ENCODE measurements at places on chromosomes 16 and 17.
A peak's percentile ranks its signal among the peaks of the same experiment; 100 is the strongest.

GRCh38 chr17:55743103-55743679 is 7.7 kb upstream of the PCTP start:
- peak; percentile 38 for DNase-seq

DNA sequence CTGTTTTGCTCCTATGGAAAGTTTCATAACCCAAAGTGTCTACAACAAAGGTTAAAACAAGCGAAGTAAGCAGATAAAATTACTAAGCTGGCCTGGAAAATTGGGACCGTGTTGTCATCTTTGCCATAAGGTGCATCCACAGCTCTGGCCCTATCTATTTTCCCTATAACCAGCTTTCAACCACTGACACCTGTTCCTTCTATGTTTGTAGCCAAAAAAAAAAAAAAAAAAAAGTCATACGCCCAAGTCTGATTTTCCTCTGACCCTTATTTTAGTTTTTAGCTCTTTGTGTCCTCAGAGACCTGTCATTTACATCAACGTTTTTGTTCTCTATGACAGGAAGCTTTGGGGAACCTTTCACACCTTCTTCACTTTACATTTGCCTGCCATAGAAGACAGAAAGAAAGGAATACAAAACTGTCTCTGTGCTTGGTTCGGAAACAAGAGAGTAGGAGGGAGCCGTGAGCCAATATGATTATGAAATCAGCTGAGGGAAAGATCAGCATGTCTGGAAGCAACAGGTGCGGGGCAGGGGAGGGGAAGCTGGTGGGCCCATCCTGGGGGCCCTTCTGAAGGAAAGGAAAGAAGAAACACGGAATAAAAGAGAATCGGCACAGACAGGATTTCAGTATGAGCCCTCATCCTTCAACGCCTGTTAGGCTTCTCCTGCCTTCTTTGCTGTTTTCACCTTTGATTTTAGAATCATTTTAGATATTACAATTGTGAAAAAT is 8.5 kb downstream of the HS3ST3A1 start:
- no peak for DNase-seq

DNA sequence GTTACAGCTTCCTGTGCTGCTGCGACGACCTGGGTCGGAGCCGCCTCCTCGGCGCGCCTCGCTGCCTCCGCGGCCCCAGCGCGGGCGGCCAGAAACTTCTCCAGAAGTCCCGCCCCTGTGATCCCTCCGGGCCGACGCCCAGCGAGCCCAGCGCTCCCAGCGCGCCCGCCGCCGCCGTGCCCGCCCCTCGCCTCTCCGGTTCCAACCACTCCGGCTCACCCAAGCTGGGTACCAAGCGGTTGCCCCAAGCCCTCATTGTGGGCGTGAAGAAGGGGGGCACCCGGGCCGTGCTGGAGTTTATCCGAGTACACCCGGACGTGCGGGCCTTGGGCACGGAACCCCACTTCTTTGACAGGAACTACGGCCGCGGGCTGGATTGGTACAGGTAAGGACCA is 746 bp downstream of the HS3ST2 start:
- no peak for DNase-seq

DNA sequence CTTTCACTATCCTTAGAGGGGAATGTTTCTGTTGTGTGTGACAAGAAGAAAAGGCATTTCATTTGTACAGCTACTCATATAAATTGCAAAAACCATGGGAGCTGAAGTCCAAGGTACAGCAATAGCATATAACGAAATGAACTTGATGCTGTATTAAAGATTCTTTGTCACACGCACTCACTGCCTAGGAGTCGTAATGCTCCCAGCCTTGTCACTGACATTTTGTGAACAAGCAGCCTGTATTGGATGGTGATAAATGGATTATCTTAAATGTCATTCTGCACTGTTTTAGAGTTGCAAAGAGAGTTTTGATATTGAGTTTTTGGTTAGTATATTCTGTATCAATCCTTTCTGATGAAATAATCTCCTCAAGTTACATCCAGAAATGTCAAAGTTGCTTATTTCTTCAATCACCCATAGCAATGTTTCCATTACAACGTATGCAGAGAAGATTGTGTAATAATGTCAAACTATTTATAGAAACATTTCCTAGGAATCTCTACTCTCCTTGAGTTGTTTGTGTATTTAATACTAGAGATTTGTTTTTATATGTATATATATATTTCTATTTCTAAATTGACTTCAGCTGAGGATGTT is 270.6 kb downstream of the FTO start:
- peak; percentile 71 for DNase-seq

DNA sequence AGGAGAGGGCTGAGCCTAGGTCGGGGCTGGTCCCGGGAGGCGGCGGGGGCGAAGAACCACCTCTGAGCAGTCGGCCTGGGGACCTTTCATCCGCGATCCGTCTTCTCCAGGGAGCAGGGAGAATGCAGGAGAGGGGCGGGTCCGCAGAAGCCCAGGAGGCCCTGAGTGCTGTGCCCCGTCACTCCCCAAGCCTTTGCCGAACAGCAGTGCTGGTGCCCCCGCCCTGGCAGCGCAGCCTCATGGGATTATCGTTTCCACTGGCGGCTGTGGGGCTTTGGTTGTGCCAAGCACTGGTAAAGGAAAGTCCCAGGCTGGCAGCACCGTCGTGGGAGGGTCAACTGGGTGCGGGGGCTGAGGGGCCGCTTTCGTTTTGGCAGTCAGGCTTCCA is 631 bp downstream of the TBL3 start:
- peak; percentile 45 for DNase-seq

GRCh38 chr17:65434251-65434650 is 127.2 kb downstream of the AXIN2 start:
- peak; percentile 43 for DNase-seq

DNA sequence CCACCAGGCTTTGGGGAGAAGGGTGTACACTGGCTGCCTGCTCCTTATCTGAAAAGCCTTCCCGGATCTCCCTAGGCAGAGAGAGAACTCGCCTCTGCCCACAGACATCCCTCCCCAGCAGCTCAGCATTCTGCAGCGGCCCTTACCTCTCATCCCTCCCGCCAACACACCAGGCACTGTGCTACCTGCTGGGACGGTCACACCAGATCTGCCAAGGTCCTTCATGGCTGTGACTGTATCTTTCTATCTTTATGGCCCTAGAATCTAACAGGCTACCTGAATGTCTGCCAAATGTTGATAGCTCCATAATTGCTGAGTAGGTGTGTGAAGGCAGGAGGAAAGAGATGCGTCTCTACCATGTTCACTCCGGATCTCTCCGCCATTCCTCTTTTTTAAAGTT is 7.9 kb downstream of the TSNAXIP1 start:
- no peak for DNase-seq

- no peak for DNase-seq
Measured at GRCh38 chr17:18986541-18987229, 17.9 kb downstream of the FAM83G start.

GRCh38 chr17:44591206-44591605 is 33.9 kb downstream of the FZD2 start:
- DNase-seq, result no peak

- DNase-seq, result no peak
Measured at GRCh38 chr17:67490471-67490870, 113.4 kb downstream of the PITPNC1 start.

DNA sequence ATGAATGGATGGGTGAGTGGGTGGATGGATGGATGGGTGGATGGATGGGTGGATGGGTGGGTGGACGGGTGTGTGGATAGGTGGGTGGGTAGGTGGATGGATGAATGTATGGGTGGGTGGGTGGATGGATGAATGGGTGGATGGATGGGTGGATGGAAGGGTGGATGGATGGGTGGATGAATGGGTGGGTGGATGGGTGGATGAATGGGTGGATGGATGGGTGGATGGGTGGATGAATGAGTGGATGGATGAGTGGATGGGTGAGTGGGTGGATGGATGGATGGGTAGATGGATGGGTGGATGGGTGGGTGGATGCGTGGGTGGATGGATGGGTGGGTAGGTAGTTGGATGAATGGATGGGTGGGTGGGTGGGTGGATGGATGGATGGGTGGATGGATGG is 13.2 kb upstream of the ATP2C2 start:
- no peak for DNase-seq

- DNase-seq, result no peak
Measured at GRCh38 chr16:3498988-3499387, 1.8 kb upstream of the CLUAP1 start.

GRCh38 chr16:87470332-87470731 is 22.5 kb downstream of the ZCCHC14 start:
- DNase-seq, result peak; percentile 65

DNA sequence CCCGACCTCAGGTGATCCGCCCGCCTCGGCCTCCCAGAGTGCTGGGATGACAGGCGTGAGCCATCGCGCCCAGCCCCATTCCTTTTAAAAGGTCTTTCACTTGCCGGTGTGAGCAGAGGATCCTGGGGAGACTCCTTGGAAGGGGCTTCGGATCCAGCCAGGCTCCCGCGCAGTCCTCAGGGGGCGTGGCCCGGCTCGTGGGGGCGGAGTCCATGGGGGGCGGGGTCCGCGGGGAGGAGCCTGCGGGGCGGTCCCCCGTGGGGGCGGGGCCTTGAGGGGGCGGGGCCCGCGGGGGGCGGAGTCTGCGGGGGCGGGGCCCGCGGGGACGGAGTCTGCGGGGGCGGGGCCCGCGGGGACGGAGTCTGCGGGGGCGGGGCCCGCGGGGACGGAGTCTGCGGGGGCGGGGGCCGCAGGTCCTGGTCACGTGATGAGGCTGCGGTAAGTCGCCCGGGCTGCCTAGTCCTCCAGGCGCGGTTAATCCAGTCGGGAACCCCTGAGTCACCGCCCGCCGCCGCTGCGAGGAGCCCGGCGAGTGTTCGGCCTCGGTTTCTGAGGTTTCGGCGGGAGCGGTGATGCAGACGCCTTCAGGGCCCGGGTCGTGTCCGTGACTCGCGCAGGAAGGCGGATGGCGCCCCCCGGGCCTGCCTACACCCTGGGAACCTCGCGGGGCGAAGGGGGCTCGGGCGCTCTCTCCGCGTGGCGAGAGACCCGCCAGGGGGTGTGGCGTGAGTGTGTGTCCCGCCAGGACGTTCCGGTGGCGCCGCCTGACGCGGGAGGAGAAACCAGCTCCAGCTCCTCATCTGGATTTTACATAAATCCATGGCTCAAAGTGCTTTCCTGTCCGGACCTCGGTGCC is 23.6 kb upstream of the ABR start:
- peak; percentile 73 for DNase-seq

- no peak for DNase-seq
Measured at GRCh38 chr16:65809627-65810026, 556.9 kb upstream of the CDH5 start.

DNA sequence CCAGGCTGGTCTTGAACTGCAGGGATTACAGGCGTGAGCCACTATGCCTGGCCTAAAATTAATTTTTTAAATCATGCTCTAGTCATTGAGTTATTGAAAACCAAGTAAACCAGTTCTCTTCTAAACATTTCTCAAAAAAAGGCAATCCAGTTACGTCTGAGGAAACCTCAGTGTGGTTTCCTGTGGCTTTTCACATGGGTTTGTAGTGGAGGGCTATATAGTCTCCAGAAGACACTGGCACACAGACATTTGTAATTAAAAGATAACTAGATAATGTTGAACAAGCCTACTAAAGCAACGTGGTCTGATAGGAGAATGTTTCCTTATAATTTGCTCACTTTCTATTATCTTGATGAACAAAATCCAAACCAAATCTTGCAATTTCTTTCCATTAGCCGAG is 5.2 kb upstream of the TOB1 start:
- no peak for DNase-seq

DNA sequence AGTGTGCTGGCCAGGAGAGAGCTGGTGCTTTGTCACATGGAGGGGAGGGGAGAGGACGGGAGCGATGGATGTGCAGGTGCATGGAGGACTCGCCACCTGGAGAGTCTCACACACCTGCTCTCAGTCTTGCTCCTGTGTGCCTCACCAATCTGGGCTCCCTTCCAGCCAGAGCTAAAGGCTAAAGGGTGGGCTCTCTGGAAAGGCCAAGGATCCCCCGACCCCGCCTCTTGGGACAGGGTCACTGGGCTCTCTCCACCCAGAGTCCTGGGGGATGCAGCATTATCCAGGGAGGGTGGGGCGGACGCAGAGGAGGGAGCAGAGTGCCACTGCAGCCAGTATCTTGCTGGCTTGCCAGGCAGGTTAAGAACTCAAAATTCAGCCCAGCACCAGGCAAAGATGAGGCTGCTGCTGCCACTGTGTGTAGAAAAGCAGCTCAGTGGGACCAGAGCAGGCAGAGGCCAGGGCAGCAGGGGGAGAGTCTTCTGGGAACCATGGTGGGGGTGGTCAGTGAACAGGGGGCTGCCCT is 5.4 kb upstream of the STAT5B start:
- DNase-seq, result no peak

- DNase-seq, result no peak
Measured at GRCh38 chr17:44778656-44779210, 19.9 kb downstream of the ADAM11 start.

DNA sequence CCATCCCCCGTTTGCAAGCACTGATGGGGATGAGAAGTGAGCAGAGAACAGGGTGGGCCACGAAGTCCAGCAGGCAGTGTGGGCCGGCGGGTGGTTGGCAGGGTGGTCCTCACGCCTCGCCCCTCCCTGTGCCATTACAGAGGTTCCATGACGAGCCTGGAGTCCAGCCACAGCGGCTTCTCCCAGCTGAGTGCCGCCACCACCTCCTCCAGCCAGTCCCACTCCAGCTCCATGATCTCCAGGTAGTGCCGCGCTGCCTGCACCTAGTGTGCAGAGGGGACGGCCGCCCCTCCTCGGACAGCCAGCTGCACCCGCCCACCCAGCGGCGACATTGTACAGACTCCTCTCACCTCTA is 73.0 kb downstream of the SEC14L1 start:
- no peak for DNase-seq

DNA sequence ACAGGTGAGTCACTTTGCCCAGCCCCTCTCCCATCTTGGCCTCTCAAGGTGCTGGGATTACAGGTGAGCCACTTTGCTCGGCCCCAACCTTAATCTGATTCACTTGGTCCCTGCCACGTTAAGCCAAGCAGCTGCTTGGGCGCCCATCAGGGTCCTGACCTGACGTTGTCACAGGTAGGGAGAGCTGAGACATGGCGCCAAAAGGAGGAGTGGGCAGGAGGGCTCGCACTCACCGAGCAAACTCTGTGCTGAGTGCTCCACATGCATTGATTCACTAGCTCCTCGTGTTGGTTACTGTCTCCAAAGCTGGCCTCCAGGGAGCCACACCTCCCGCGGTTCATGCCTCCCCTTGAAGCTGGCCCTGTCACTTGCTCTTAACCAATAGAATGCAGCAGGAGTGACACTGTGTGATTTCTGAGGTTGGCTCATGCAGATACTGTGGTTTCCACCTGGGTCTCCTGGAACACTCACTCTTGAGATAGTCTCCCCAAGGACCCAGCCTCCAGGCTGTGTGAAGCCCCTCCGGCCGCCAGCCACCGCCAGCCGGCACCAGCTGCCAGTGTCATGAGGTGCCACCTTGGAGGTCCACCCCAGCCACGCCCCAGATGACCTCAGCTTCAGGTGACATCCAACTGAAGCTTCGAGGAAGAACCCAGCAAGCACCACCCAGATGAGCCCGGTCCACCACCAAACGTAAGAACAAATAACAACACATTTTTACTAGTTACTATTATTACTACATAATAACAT is 223.0 kb downstream of the GSG1L start:
- no peak for DNase-seq

- no peak for DNase-seq
Measured at GRCh38 chr17:16942141-16943031, 29.5 kb downstream of the TNFRSF13B start.

- DNase-seq, result no peak
Measured at GRCh38 chr17:56146534-56146933, 6.7 kb upstream of the ANKFN1 start.

All from iris pigment epithelial cell (primary cell).